NCI-H2227 treated with DMSO at 0.1 percent for 48 hours (cell line): ENCODE measurements at places on chromosomes 6 and 20.

GRCh38 chr6:48325701-48326100, 214.7 kb upstream of the PTCHD4 start:
- DNase-seq: no peak

DNA sequence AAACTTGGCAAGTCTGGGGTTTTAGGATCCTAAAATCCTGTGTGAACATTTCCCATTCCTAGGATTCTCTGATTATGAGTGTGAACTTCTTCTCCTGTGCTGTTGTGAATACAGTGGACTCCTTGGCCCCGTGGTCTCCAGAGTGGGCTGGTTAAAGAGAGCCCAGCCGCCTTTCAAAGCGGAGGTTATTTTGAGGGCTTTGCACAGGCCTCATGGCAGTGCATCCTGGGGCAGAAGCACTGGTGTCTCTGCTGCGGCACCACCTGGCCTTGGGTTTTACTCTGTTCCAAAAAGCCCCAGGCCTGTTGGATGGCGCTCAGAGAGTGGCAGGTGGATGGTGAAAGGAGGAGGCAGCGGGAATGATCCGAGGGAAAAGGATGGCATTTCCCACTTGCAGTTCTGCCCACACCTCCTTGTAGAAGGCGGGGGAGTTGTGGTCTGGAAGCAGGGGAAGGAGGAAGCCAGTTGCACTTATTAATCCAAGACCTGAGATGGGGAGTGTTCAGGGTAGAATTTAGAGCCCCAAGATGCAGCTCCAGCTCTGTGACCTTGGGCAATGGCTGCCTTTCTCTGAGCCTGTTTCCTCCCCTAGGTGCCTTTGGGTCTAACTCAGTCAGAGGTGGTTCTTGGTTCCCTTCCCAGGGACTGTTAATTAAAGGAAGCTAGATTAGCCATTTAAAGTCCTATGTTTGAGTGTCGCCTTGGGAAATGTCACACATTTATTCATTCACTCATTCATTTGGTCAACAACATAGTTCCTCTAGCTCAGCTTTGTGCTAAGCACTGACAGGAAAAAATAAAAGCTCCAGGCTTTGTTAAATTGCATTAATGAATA, 22.4 kb downstream of the MMP24 start:
- DNase-seq: no peak

DNA sequence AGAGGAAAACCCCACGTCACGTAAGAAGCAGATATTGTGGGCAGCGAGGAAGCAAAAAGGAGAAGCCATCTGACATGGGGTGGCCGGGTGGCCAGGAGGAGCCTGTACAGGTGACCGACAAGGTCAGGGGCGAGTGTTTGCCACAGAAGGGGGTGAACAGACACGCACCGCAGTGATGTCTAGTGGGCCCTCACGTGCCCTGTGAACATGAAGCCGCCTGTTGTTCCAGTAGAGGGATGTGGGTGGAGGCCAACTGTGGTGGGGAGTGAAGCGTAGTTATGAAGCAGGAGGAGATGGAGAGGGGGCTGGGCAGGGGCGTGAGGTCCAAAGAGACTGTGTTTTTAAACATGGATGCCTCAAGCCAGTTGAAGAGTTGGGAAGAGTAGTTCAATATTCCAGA, 20.5 kb downstream of the MYT1 start:
- DNase-seq: no peak

- DNase-seq: no peak
These were observed 224.8 kb downstream of the SYNDIG1 start for GRCh38 chr20:24694157-24694726.
